PC-3 (cell line): ENCODE measurements at places on chromosomes 13 and 19. TPM values are rescaled to one million over a fixed set of nuclear protein-coding genes. Genes with fewer than 3 reads are reported as not detected.
A peak's percentile ranks its signal among the peaks of the same experiment; 100 is the strongest.

The MAP2K7 gene
- total RNA-seq: 39.3 and 40.5 TPM in 2 replicates

The GMIP gene
- total RNA-seq: 6.3 and 11.1 TPM in 2 replicates

The ZNF154 gene
- total RNA-seq: 0.46 TPM in 1 of 2 replicates, not detected in the other

The SIAH3 gene
- total RNA-seq: not detected in 2 replicates

The ANGPTL4 gene
- 6.7 and 10.7 TPM in 2 replicates for total RNA-seq

The ZNF440 gene
- total RNA-seq: 11.6 and 11.9 TPM in 2 replicates

GRCh38 chr19:18898081-18898606, 2.2 kb upstream of the CERS1 start:
- no peaks in the 10 kb centered on the region for H3K4me1 ChIP-seq
- no peak overlapping the region for H3K27ac ChIP-seq
- H3K27me3 ChIP-seq: peaks cover 14% of the 10 kb centered on the region; the same call in 1 of the 2 replicates
- DNase-seq: no peak
- no peak overlapping the region for H3K4me3 ChIP-seq
- H3K36me3 ChIP-seq: peaks cover 7% of the 10 kb centered on the region; the same call in 1 of the 2 replicates

- no peaks in the 10 kb centered on the region for H3K4me1 ChIP-seq
- H3K36me3 ChIP-seq: no peaks in the 10 kb centered on the region
- H3K27me3 ChIP-seq: peaks cover 20% of the 10 kb centered on the region; the same call in 1 of the 2 replicates
- DNase-seq: no peak
- no peak overlapping the region for H3K4me3 ChIP-seq
- no peak overlapping the region for H3K27ac ChIP-seq
Observed at GRCh38 chr13:100852146-100852545, 177.6 kb upstream of the TMTC4 start.

DNA sequence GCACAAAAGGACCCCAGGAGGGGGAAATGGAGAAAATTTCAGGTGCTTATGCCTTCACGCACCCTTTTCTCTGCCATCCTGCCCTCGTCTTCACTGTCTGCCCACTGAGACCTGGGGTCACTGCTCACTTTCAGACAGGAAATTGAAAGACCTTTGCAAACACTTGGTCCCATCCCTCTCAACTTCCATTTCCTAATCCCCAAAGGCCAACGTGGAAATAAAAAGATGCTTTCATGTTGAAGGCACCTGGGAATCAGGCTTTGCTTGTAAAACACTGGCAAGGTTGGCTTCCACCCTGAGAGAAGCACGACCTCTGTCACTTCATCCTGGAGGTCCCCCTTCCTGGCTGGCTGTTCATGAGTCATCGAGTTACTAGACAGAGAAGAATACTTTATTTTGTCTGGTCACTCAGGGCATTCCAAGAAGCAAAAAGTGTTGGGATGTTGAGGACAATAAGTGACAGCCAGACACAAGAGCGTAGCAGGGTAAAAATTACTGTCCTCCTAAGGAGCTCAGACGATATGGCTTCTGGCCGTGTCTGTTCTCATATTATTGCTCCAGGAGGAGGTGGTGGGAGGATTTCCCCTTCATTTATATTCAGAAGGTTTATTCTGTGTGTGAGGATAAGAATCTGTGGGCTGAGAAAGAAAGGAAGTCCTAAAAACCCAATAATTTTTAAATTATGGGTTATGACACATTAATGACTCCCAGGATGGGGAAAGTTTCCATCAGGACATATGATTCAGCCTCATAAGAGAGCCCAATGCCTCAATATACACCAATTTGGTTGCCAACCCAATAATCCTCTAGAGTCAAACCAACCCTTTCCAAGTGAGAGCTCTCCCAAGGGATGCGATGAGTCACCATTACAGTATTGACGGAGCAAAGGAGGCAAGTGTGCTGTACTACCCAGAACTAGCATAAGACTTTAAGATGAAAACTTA, 409.0 kb downstream of the COG6 start:
- H3K4me1 ChIP-seq: peaks cover 25% of the 10 kb centered on the region
- H3K27ac ChIP-seq: peak overlapping the region; percentile 92
- no peaks in the 10 kb centered on the region for H3K36me3 ChIP-seq
- no peaks in the 10 kb centered on the region for H3K27me3 ChIP-seq
- no peak overlapping the region for H3K4me3 ChIP-seq

DNA sequence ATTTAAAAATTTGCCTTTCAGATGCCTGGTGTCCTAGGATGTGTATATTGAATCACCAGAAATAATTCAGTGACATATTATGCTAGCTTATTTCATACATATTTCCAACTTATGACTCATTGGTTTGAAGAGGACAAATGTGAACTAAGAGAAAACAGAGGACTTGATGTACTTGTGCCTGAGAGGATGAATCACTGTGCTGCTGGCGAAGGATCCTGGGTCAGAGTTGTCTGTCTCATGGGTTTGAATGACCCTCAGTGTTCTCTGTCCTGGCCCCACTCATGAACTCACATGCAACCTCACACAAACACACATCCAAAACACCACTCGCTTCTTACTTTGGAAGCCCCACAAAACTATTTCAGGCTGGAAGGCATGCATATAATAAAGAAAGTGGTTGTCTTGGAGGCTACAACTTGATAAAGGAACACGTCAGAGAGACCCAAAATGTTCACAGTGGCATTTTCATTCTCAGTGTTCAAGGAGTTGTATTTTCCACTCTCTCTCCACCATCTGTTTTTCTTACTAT, 129.0 kb upstream of the SPRY2 start:
- peak; percentile 72 for DNase-seq
- H3K4me3 ChIP-seq: no peak overlapping the region
- peak overlapping the region; percentile 51 for H3K27ac ChIP-seq
- H3K4me1 ChIP-seq: peaks cover 35% of the 10 kb centered on the region
- no peaks in the 10 kb centered on the region for H3K27me3 ChIP-seq

- H3K27me3 ChIP-seq: no peaks in the 10 kb centered on the region
- no peaks in the 10 kb centered on the region for H3K4me1 ChIP-seq
- no peak overlapping the region for H3K4me3 ChIP-seq
- peaks cover 3% of the 10 kb centered on the region; the same call in 1 of the 2 replicates for H3K36me3 ChIP-seq
- no peak for DNase-seq
Observed at GRCh38 chr13:32454886-32455593, 27.1 kb upstream of the N4BP2L1 start.

GRCh38 chr13:114134111-114134943, 1.9 kb upstream of the RASA3 start:
- H3K27ac ChIP-seq: no peak overlapping the region
- no peak overlapping the region for H3K4me3 ChIP-seq
- no peak for DNase-seq
- no peaks in the 10 kb centered on the region for H3K36me3 ChIP-seq
- no peaks in the 10 kb centered on the region for H3K27me3 ChIP-seq

GRCh38 chr13:49238621-49239020, 9.1 kb upstream of the CDADC1 start:
- peak; percentile 37 for DNase-seq
- no peak overlapping the region for H3K27ac ChIP-seq
- no peaks in the 10 kb centered on the region for H3K27me3 ChIP-seq
- no peaks in the 10 kb centered on the region for H3K4me1 ChIP-seq

DNA sequence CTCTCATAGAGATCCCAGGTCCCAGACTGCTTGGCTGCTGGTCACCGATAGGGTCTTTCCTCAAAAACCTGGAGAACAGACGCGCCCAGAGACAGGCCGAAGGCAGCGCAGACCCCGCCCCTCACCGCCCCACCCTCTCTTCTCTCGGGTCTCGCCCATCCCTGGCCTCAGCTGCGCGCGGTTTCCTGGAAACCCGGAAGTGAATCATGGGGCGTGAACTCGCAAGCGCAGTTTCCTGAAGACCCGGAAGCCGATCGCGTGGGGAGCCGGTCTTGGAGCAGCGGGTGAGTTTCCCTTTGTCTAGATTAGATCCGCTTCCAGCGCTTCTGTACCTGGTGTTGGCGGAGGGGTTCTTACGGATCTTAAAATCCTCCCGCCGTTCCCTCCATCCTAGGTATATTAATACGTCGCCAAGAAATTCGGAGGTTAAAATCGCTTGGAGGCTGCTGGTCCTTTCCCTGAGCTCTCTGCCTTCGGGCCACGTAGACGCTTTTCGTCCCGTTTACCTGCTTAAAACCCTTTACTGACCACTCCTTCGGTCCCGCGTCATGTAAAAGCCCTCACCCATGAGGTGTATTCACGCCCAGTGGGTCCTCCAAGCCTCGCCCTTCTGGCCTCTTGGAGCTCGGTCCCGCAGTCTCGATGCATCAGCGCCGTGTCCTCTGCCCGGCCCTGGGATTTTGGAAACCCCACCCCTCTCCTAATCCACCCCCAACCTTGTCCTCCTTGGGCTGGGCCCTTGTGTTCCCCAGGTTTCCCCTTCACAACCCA, at the start of gene ZNF578:
Gene ZNF578, plus strand, starts transcription at position 230 of the 771 bp plus-strand sequence. CDS start 48,293 bp downstream, outside the sequence.
- H3K27ac ChIP-seq: no peak within 1 kb of the TSS
- no peaks in the 10 kb centered on the region for H3K4me1 ChIP-seq
- H3K4me3 ChIP-seq: no peak within 1 kb of the TSS
- no peaks in the 10 kb centered on the region for H3K27me3 ChIP-seq
